Left lung (tissue), 14 donors: ENCODE measurements at places on chromosomes 13 and 19. TPM values are rescaled to one million over a fixed set of nuclear protein-coding genes. Genes with fewer than 3 reads are reported as not detected.

PSPN gene
- 2.4 TPM for polyA plus RNA-seq

KCTD12 gene
- polyA plus RNA-seq, result 234 TPM

GPR18 gene
- 0.46 TPM for polyA plus RNA-seq

SOHLH2 gene
- 3.9 TPM for polyA plus RNA-seq

SMIM44 gene
- not detected for polyA plus RNA-seq

PBX4 gene
- 14.1 TPM for polyA plus RNA-seq

CTXN1 gene
- polyA plus RNA-seq, result 13.3 TPM

CBLC gene
- polyA plus RNA-seq, result 3.1 TPM

GJB2 gene
- polyA plus RNA-seq, result 0.58 TPM

RAB20 gene
- polyA plus RNA-seq, result 20.1 TPM

PDE4A gene
- 8.7 TPM for polyA plus RNA-seq

ADM5 gene
- polyA plus RNA-seq, result 1.6 TPM

NCAN gene
- 0.08 TPM for polyA plus RNA-seq

LILRB3 gene
- 2.2 TPM for polyA plus RNA-seq

S1PR5 gene
- polyA plus RNA-seq, result 0.20 TPM

LILRB5 gene
- 4.9 TPM for polyA plus RNA-seq

PDS5B gene
- polyA plus RNA-seq, result 73.0 TPM

BCAM gene
- 220 TPM for polyA plus RNA-seq

ZNF229 gene
- polyA plus RNA-seq, result 15.4 TPM

PLIN5 gene
- polyA plus RNA-seq, result 2.3 TPM

KLF5 gene
- 19.1 TPM for polyA plus RNA-seq

ZNF534 gene
- 0.36 TPM for polyA plus RNA-seq

ZNF99 gene
- polyA plus RNA-seq, result 0.35 TPM

GRK1 gene
- polyA plus RNA-seq, result 1.2 TPM

C19orf33 gene
- polyA plus RNA-seq, result 18.9 TPM

FLT3LG gene
- 7.0 TPM for polyA plus RNA-seq

SIGLECL1 gene
- polyA plus RNA-seq, result not detected

PGLYRP1 gene
- 0.31 TPM for polyA plus RNA-seq

ZNF414 gene
- 18.2 TPM for polyA plus RNA-seq

CYP4F2 gene
- polyA plus RNA-seq, result not detected

SIGLEC11 gene
- polyA plus RNA-seq, result 1.5 TPM

UHRF1 gene
- 24.2 TPM for polyA plus RNA-seq

PRSS57 gene
- polyA plus RNA-seq, result 0.50 TPM

ARL11 gene
- polyA plus RNA-seq, result 0.47 TPM

CDC37 gene
- 190 TPM for polyA plus RNA-seq

LENG8 gene
- 213 TPM for polyA plus RNA-seq

CEACAM4 gene
- polyA plus RNA-seq, result 0.13 TPM

NLRP13 gene
- not detected for polyA plus RNA-seq

ZNF888 gene
- 17.2 TPM for polyA plus RNA-seq

RASGRP4 gene
- 3.0 TPM for polyA plus RNA-seq

PRRG2 gene
- 4.3 TPM for polyA plus RNA-seq

CEBPA gene
- 18.0 TPM for polyA plus RNA-seq

FGF21 gene
- polyA plus RNA-seq, result not detected

F10 gene
- polyA plus RNA-seq, result 14.5 TPM

DOCK6 gene
- polyA plus RNA-seq, result 93.6 TPM

MZT1 gene
- 20.9 TPM for polyA plus RNA-seq

FCAR gene
- polyA plus RNA-seq, result 0.84 TPM

ZNF296 gene
- 0.43 TPM for polyA plus RNA-seq

RFX1 gene
- polyA plus RNA-seq, result 10.7 TPM
